ENCODE measurements at places on chromosomes 5 and 9. TPM values are rescaled to one million over a fixed set of nuclear protein-coding genes. Genes with fewer than 3 reads are reported as not detected.

FBXL7 gene
- total RNA-seq, result 18.5 TPM

EQTN gene
- total RNA-seq, result not detected

CDH6 gene
- total RNA-seq, result 8.8 TPM

SLC2A6 gene
- 4.4 TPM for total RNA-seq

IL5 gene
- not detected for total RNA-seq

NEUROG1 gene
- total RNA-seq, result not detected

FABP6 gene
- total RNA-seq, result not detected

FAM163B gene
- not detected for total RNA-seq

MTX3 gene
- total RNA-seq, result 7.7 TPM

UBTD2 gene
- 14.5 TPM for total RNA-seq

C5 gene
- 6.6 TPM for total RNA-seq

PCDHGC5 gene
- total RNA-seq, result 1.1 TPM

B4GALT1 gene
- total RNA-seq, result 81.3 TPM

FNBP1 gene
- total RNA-seq, result 47.9 TPM

FBLL1 gene
- 0.84 TPM for total RNA-seq

PLAC8L1 gene
- not detected for total RNA-seq

PLCXD3 gene
- total RNA-seq, result 12.1 TPM

IRX2 gene
- total RNA-seq, result 0.84 TPM

PTGS1 gene
- total RNA-seq, result 36.8 TPM

All from omental fat pad (tissue), 4 donors.